Dermis blood vessel endothelial cell (primary cell): ENCODE measurements at places on chromosomes 7 and 10. TPM values are rescaled to one million over a fixed set of nuclear protein-coding genes. Genes with fewer than 3 reads are reported as not detected.

DNA sequence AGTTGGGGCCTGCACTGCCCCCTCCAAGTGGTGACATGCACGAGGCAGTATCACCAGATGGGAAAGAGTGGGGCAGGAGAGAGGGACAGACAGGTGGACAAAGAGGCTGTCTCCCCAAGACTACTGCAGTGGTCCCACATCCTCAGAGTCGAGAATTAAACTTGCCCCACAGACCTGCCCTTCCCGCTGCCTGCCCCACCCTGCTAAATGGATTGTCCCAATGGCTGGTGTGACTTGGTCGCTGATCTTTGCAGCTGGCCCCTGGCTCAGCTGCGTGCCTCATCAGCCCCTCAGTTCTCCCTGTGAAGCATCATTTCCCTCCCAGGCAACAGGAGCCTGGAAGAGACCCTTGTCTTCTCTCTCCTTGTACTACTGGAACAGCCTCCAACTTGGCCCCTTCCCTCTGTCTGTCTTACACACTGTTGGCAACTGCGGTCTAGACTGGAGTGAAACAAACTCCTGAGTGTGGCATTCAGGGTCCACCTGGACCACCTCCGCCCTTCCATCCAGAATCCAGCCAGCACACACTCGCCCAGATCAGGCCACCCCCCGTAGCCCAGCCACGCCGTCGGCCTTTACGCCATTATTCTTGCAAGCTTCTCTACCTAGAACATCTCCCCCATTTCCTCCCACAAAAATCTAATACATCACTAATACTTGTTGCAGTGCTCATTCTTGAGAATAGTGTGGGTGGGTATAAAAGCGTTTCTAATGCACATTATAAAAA is 275.1 kb downstream of the CELF2 start:
- DNase-seq: no peak

DNA sequence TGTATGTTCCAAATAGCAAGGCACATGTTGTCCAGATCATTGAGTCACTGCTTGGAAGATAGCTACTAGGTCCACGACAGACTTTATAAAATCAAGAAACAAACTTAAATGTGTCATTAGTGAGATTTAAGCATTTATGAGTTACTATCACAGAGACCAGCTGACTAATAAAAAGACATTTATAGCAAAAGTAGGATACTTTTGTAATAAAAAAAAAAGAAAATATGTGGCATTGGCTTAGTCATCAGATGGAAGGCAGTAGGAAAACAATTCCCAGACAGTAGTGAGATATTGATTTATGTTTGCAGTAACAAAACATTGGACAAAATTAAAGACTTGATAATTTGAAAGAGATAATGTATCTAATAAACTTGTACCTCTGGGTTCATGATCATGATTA is 881.0 kb upstream of the LRRN3 start:
- no peak for DNase-seq

PPP1R17 gene
- not detected in 2 replicates for total RNA-seq

- DNase-seq: peak; percentile 4
Measured at GRCh38 chr7:8724080-8724718, 290.8 kb downstream of the NXPH1 start.

C10orf62 gene
- total RNA-seq: 0.09 and 0.34 TPM in 2 replicates

GRCh38 chr10:83929399-83929798 is 209.9 kb upstream of the GHITM start:
- no peak for DNase-seq

DNA sequence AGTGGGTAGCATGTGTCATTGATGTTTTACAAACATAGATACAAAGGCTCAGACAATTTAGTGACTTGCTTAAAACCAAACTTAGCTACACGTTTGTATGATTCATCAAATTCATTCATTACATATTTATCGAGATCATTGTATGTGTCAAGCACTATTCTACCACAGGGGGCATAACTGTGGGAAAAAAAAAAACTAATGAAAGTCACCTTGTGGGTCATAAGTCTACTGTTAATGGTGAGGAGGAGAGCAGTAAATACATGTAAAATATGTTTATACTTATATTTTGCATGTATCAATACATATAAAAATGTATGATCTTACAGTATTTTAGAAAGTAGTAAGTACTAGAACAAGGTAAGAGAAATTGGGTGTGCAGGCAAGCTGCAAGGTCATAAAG is 933.8 kb downstream of the IPMK start:
- DNase-seq: no peak

DNA sequence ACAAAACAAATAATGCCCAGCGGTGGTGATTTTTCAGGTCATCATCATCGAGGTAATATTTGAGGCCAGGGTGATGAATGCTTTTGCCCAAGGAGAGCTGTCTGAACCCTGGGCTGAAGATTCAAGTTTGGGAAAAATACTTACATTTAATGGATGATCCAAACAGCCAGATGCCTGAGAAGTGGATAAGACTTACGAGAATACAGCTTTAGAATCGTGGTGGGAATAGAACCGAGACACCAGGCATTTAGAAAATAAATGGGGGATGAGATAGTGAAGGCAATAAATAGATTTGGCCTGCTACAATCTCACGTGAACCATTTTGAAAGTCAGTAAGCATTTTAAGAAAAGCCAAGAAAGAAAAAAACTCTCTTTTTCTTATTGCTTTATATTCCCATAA is 12.2 kb upstream of the PROSER2 start:
- DNase-seq: no peak

DNA sequence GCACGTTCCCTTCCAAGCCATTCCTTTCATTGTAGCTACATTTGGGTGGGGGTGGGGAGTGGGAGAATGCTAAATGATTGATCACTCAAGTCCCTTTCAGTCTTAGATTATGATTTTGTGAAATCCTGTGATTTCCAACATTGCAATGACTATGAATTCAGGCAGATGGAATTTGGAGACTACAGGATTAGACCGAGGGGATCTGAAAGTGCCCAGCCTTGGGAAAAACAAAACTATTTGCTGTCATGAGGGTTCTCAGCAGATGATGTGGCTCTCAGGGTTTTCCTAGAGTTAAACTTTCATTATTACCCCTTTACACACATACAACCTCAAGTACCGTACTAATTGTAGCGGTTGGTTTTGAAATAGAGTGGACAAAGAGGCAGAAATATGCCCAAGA is 4.7 kb downstream of the MACROH2A2 start:
- DNase-seq: no peak
